ENCODE measurements at places on chromosomes 3 and 15. TPM values are rescaled to one million over a fixed set of nuclear protein-coding genes. Genes with fewer than 3 reads are reported as not detected.

DNA sequence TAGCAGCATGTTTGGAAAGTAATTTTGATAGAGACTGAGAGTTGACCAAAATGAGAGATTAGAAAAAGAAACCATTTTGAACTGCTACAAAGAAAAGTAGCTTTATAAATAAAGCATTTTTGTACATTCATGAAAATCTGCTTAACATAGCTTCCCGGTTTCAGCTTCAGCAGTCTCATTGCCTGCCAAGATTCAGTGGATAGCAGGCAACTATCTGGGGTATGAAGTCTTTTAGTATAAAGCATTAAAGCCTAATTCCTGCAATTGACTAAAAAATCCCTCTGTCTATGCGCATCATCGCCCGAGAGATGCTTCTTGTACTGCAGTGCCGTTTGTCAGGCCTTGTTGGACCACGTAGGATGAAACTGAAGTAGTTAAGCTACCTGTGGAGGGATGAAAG, 588.4 kb downstream of the NAALADL2 start:
- peak; percentile 22 for DNase-seq

DNA sequence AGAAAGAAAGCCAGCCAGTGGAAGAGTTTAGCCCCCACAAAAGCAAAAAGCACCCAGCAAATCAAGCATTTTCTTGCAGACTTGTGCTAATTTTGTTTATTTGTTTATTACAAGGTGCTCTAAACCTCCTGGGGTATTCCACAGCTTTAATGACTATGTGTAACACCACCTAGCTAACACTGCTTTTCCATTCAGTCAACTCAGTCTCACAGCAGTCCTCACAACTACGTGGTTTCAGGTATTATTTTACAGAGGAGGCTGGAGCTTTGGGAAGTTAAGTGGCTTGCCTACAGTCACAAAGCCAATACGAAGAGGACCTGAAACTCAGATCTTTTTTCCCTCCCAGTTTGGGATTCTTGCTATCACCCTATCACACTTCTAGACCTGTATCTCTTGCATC, 14.8 kb downstream of the SOX14 start:
- no peak for DNase-seq

- no peak for DNase-seq
These were observed 15.6 kb downstream of the CLDN1 start for GRCh38 chr3:190306513-190307163.

GRCh38 chr3:52153389-52154096, 680 bp downstream of the POC1A start:
- no peak for DNase-seq

DNA sequence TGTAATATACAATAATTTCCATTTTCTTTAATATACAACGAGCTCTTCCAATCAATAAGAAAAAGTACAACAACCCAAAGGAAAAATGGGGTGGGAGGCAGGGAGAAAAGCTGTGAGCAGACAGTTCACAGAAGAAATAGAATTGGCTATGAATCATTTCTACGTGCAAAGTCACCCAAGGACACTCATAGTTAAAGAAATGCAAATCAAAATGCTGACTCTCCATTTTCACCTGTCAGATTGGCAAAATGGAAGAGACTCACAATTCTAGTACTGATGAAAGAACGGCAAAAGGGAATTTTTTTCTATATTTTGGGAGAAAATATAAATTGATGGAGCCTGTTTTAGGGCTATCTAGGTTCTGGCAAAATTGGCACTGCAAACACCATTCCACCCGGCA, 116.3 kb upstream of the MEF2A start:
- no peak for DNase-seq

Gene POU1F1
- not detected for polyA plus RNA-seq

Gene SCAMP5
- 3.9 TPM for polyA plus RNA-seq

Gene XCR1
- polyA plus RNA-seq = 0.35 TPM
